ACHN (cell line): ENCODE measurements at places on chromosomes 16 and 17.

- no peak for DNase-seq
These were observed 123.6 kb downstream of the CDYL2 start for GRCh38 chr16:80680839-80681238.

GRCh38 chr16:82137822-82138167 is 32.2 kb downstream of the MPHOSPH6 start:
- DNase-seq, result no peak

- no peak for DNase-seq
These were observed 6.6 kb downstream of the CCDC47 start for GRCh38 chr17:63766754-63767153.

- no peak for DNase-seq
These were observed 12.2 kb upstream of the DUS1L start for GRCh38 chr17:82077617-82078358.

- DNase-seq, result no peak
These were observed 26.5 kb downstream of the NKD1 start for GRCh38 chr16:50574745-50575136.

DNA sequence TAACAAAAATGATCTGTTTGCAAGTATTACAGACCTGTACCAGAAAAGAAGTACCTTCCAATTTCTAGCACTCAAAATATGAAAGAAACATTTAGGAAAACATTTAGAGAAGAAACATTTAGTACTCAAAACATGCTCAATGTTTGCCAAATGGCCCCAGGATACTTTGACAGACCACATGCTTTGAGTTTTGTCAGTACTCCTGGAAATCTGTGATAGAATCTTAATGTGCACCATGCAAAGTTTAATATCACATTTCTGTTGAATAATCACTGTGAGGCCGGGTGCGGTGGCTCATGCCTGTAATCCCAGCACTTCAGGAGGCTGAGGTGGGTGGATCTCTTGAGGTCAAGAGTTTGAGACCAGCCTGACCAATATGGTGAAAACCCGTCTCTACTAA is 8.5 kb upstream of the ZC3H7A start:
- no peak for DNase-seq
